ENCODE measurements at places on chromosomes 12 and 14.

- DNase-seq: no peak
Observed at GRCh38 chr14:32572867-32573150, 243.7 kb downstream of the AKAP6 start.

GRCh38 chr12:47812797-47813510 lies 6.7 kb downstream of the HDAC7 start:
- no peak for DNase-seq

- DNase-seq: peak; percentile 64
Observed at GRCh38 chr14:89040460-89041256, 216.2 kb downstream of the TTC8 start.

GRCh38 chr12:69415471-69416275 lies 54.5 kb upstream of the FRS2 start:
- peak; percentile 21 for DNase-seq

DNA sequence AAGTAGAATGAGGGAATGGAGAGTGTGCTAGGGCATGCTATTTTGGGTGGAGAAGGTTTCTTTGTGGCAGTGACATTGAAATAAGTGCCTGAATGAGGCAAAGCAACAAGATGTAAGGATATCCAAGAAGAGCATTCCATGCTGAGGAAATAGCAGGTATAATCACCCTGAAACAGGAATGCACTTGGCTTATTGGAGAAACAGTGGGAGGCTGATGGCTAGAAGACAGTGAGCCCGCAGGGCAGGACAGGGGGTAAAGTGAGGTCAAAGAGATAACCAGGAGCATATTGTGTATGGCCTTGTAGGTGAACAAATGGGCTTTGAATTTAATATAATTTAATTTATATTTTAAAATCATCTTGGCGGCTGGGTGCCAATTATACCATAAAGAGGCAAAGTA lies 877.0 kb downstream of the DIO2 start:
- no peak for DNase-seq

DNA sequence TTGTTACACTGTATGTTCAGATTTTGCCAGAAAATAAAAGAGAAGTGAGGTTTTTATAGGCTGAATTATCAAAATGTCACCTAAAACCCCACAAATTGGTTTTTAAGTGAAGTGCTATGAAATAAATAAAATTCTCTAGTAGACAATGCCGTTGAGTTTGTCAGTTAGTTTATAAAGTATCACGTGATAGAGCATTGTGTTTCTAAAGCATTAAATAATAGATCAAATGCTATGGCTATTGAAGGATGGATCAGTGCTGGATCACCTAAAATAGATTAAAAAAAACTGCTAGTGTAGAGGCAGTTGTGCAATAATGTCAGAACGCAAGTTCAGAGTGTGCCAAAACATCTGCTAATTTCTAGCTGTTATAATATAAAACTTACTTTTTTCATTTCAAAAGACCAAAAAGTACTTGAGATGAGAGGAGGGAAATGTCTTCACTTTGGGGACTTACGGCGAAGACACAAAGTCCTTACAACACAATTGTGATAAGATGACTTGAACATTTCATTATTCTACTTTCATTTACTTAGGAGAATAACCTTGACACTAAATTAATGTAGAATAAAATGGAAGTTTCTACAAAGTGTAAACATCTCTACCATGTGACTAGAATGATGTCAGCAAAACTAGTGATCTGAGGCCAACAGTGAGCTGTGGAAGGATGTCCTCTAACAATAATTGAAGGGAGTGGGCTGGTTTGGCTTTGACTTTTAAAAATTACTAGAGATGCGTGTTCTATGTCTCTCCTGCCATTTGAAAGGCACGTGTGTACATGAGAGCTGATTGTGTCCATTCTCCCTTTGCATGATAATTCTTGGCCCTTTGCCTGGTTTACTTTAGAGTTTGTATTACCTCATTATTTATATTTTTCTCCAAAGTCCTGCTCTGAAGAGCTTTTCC lies 154.4 kb upstream of the PDE3A start:
- DNase-seq: no peak

DNA sequence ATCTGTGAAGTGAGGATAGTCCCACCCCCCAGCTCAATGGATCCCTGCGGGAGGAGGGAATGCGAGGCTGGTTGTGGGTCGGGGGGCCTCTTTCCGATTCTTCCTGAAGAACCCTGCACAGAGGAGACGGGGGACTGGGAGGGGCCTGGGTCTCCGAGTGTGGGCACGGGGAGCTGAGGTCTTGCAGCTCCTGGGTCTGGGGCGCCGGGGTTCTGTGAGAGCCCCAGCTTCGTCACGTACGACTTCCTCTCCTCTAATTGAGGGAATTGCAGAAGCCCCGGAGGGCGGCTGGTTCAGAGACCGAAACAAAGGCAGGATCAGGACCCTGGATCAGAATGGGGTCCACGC lies 66.6 kb downstream of the DIO3 start:
- no peak for DNase-seq

GRCh38 chr14:50062438-50063085 lies 53.8 kb downstream of the VCPKMT start:
- no peak for DNase-seq

DNA sequence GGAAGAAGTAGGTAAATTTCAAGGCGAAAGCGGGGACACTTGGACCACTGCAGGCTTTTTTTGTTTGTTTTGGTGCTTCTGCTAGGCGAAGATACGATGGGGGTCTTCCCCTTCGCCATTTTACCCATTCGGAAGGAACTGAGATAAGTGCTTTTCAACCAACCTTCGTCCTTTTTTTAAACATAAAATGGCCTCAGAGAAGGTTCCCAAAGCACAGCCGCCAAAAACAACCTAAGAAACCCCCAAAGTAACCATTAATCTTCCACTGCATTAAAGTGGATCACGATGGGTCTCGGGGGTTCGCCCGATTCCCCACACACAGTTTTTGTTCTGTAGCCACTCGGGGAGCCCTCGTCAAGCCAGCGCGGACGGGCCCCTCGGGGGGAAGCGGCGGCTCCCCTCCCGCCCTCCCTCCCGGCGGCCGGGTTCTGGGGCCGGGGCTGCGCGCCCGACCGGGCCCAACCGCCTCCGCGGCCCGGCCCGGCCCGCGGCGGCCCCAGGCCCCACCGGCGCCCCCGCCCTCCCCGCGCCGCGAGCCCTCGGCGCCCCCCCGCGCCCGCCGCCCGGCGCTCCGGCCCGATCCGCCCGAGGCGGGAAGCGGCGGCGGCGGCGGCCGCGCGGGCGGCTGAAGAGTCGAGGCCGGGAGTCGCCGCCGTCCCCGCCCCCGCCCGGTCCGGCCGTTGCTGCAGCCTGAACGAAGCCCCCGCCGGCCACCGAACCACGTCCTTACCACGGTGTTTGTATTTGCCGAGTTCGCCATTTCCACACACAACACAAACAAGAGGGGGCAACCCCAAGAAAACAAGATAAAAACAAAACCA lies 790 bp downstream of the GTF2A1 start:
- DNase-seq: no peak

DNA sequence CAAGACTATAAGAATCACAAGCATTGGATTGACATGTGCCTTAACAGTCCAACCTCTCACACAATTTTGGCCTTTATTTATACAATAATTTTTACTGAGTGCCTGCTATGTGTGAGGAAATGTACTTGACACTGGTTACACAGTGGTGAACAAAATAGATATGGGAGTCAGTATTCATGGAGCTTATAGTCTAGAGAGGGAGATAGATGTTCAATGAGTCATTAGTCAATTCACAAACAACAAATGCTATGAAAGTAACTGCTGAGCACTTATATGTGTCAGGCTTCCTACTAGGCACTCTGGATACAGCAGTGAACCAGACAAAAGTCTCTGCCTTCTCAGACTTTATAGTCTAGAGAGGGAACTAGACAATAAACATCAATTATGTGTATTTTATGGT lies 3.7 kb downstream of the CFAP54 start:
- no peak for DNase-seq

- no peak for DNase-seq
Observed at GRCh38 chr14:63032076-63032475, 13.2 kb downstream of the KCNH5 start.

DNA sequence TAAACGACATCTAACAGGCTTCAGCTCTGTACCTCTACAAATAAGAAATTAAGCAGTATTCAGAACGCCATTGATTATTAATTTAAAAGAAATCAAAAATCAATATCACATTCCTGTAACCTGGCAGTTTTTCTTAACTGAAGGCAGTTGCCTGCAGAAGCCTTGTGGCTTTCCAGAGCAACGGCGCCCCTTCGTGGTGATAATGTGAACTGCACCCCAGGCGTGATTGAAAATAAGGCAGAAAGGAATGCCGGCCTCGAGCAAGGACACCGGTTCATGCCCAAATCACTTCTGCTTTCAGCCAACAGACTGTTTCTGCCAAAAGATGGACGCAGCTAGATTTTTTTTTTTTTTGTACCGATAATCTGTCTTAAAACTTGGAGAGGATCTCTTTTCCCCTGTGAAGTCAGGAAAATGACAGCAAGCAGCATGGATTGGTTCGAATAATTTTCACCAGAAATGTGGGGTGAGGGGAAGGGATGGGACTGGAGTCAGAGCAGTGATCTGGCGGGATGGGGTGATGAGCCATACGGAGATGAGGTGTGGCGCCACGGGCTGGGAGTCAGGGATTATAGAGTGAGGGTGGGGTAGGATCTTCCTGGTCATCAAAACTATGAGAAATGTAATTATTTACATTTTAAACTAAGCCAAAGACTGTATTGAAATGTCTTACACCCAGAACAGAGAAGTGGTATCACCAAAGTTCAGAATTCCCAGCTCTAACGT lies 473.0 kb downstream of the DPF3 start:
- peak; percentile 28 for DNase-seq

GRCh38 chr12:102022286-102022685 lies 39.5 kb downstream of the WASHC3 start:
- no peak for DNase-seq

DNA sequence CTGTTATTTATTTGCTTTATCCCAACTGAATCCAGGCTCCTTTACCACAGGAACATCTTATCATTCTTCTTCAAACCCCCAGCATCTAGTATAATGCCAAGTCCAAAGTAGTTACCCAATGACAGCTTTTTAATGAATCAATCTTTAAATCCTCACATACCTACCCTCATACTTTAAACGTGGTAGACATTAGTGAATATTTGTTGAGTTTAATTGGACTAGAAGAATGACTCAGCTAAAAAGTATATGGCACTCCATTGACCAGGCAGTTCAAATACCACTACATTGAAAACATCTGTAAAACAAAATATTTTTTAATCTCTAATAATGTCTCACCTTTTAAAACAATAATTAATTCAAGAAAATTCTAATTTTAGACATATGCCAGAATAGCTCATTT lies 98.1 kb downstream of the ZFC3H1 start:
- DNase-seq: no peak

DNA sequence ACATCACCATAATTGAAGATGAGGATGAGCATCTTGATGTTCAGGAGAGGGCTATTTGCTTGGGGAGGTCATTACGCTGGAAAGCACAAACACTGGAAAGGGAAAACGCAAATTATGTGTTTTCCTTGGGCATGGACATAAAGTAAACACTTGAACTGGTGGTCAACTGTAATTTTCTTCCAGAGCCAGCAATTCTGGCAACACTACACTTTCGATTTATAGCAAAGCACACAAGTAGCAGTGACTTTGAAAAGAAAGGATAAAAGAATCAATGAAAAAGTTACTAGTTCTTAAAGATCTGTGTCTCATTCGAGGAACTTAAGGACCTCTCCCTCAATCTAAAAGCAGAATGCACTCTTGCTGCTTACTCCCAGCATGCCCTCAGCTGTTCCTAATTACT lies 2.2 kb downstream of the CLEC14A start:
- no peak for DNase-seq

DNA sequence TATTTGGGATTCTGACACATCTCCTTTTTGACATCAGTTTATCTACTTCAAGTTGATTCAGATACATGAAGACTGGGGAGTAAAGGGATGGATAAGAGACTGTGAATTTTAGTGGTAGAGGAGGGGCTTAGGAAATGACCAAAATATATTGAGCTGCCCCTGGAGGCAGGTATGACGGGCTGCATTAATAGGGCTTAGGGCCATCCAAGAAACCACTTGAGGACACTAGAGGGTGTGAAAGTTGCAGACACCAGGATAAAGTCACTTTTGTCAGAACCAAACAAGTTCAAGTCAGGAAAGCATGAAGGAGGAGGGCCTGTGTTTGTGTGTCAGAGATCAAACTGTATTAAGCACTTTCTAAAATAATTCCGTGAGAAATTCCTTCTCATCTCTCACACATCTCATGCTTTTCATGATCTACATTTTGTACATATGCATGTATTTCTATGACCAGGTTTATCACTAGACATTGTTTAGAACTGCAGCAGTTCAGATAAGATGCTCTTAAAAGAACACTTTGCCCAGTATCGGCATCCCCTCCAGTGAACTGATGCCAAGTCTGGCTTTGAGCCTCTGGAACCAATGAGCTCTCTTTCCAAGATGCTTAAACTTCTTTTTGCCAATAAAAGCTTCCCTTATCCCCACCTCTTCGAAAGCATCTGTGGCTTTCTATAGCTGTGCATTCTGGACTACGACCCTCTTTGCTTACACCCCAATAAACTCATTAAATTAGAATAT lies 136.9 kb downstream of the SLC38A1 start:
- no peak for DNase-seq

GRCh38 chr14:68247676-68248268 lies 428.2 kb downstream of the RAD51B start:
- DNase-seq: no peak

DNA sequence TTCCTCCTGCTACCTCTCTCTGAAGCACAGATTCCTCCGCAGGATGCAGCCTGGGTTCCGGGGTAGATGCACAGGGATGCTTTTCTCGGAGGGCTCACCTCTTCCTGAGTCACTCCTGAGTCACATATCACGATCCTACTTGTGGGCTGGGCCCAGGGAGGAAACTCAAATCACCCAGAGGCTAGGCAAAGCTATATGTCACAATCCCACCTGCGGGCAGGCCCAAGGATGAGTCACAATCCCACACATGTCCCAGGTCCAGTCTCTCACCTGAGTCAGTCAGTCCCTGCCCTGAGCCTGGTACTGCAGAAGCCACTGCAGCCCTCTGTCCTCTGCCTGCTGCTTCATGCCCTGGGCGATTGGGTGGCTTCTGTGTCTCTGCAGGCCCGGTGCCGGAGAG lies 149.0 kb upstream of the GSC start:
- no peak for DNase-seq

- DNase-seq: no peak
Observed at GRCh38 chr14:23403908-23404307, 4.2 kb downstream of the MYH6 start.

GRCh38 chr12:15851045-15851620 lies 31.1 kb upstream of the STRAP start:
- no peak for DNase-seq
